ENCODE measurements at places on chromosomes 13 and 19. TPM values are rescaled to one million over a fixed set of nuclear protein-coding genes. Genes with fewer than 3 reads are reported as not detected.

ZNF681 gene
- 1.1 TPM for total RNA-seq

GRCh38 chr13:27176470-27177410 lies 5.1 kb upstream of the USP12 start:
- no peak for DNase-seq

CEACAM16 gene
- not detected for total RNA-seq

DNA sequence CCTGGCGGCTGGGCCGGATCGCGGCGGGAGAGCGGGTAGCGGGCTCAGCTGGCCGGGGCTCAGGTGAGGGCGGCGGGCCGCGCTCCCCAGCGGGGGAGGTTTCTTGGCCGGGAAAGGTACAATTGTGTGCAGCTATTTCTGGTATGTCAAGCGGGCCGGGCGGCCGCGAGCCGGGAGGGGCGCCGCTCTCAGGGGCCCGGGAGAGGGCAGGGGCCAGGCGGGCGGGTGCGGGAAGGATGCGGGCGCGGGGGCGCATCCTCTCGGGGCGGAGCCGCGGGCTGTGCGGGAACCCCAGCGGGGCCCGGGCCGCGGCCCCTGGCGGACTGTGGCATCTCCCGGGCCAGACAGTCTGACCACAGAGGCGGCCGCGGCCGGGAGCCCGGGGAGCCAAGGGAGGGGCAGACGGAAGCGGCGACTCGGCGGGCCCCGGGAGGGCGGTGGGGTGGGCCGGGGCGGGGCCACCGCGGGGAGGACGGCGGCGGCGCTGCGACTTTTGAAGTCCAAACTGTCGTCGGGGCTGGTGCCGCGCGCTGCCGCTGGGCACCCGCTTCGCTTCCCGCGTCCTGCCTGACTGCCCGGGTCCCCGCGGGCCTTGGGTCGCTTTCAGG lies at the start of gene LMO7:
Gene LMO7 (plus strand): TSS at position 503 of the 608 bp plus-strand sequence. CDS start 328 bp downstream, outside the sequence.
- no peak for DNase-seq

GRCh38 chr19:16161840-16162239 lies 11.5 kb downstream of the CIB3 start:
- no peak for DNase-seq

DNA sequence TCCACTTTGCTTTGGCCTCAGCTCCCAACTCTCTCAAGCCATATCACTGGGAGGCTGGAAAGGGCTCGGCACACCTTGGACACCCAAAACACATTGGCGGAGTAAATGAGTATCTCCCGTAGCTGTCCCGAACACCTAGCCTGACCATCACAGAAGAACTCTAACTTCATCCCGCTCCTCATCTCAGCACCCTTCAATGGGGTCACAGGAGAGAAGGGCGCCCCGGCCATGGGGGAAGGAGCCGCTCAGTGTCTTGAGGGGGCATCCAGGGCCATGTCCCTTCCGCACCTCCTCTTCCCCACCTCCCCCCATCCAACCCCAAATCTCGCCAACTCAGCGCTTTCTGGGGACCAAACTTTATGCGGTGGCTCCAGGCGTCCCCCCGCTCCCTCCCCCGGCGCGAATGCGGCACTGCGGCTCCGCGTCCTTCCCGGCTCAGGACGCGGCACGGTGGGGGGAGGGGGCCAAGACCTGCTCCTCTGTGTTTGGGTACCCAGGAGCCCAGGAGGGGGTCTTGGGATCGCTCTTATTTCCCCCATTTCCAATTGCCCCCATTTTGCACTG lies 3.0 kb downstream of the KCNC3 start:
- no peak for DNase-seq

ZNF324B gene
- 8.9 TPM for total RNA-seq

KRTDAP gene
- not detected for total RNA-seq

NLRP7 gene
- not detected for total RNA-seq

CASP14 gene
- total RNA-seq: not detected

- no peak for DNase-seq
These were observed 94.9 kb downstream of the TM9SF2 start for GRCh38 chr13:99596180-99596579.

DNA sequence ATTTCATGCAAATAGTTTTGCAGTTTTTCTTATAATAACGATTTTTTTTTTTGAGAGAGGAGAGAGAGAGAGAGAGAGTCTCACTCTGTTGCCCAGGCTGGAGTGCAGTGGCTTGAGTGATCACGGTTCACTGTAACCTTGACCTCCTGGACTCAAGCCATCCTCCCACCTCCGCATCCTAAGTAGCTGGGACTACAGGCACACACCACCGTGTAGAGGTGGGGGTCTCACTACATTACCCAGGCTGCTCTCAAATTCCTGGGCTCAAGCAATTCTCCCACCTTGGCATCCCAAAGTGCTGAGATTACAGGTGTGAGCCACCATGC lies 26.8 kb upstream of the GJB6 start:
- no peak for DNase-seq

SIGLECL1 gene
- not detected for total RNA-seq

GRCh38 chr19:42276821-42277220 lies 7.8 kb downstream of the CIC start:
- DNase-seq: no peak

- DNase-seq: no peak
These were observed 97.5 kb downstream of the INSR start for GRCh38 chr19:7196763-7197118.

- no peak for DNase-seq
These were observed 1517.7 kb downstream of the SLITRK1 start for GRCh38 chr13:82364525-82364924.

Data from esophagus muscularis mucosa (tissue), 4 donors.